ENCODE measurements at places on chromosomes 1 and 21. TPM values are rescaled to one million over a fixed set of nuclear protein-coding genes. Genes with fewer than 3 reads are reported as not detected.

C1orf185 gene
- not detected for total RNA-seq

NEGR1 gene
- total RNA-seq, result 0.13 TPM

KRTAP19-5 gene
- total RNA-seq, result not detected

PAQR6 gene
- 14.6 TPM for total RNA-seq

BLACAT1 gene
- total RNA-seq, result 4.0 TPM

VAMP4 gene
- 4.2 TPM for total RNA-seq

KRTAP7-1 gene
- not detected for total RNA-seq

ERICH3 gene
- total RNA-seq, result not detected

DNA sequence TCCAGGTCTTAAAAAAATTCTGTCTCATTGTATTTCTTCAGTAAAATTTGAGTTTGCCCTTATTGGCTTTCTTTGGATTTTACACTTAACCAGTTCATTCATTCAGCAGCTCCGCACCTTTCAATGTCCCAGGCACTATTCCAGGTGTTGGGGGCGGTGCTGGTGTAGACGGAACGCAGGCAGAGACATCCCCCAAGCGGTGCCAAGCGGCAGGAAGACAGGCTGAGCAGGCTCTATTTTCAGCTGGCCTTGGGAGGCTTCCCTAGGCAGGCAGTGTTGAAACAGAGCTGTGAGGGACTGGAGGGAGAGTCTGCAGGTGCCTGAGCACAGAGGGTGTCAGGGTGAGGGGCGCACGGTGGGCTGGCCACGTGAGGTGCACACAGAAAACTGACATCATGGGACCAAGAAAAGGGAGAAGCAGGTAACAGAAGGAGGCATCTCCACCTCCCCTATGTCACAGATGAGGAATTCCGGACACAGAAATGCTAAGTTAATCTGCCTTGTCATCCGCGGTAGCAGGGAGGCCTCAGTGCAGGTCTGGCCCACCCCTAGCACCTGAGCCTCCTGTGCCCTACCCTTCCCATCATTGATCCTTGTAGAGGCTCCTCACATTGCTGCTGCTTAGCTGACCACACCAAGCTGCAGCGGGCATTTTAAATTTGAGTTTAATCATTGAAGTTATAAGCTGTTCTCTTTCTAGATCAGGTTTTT, 40.8 kb downstream of the SLC37A1 start:
- DNase-seq, result no peak

- DNase-seq, result no peak
Observed at GRCh38 chr1:92832537-92833114, 786 bp downstream of the RPL5 start.

DNA sequence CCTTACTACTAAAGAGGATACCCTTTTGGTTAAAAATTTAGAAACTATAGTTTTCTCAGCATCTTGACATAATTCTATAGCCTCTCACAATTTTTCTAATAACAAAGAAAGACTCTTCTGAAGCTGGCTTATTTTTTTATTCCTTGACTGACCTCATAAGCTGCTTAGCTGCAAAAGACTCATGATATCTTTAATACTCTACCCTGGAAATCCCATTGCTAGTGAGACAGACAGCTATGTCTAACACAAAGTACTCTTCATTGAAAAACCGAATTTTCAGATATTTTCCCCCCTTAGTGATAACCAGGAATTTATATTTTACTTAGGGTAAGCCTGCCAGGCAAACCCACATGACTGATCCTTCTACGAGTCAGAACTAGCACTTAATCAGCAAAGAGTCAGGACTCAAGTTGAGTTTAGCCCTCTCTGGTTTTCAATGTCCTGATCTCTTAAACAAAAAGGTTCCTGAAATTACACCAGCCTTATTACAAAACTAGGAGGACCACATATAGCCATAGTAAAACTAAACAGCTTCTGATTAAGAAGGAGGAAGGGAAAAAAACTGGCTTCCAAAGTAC, 56.9 kb downstream of the ENAH start:
- no peak for DNase-seq

DNA sequence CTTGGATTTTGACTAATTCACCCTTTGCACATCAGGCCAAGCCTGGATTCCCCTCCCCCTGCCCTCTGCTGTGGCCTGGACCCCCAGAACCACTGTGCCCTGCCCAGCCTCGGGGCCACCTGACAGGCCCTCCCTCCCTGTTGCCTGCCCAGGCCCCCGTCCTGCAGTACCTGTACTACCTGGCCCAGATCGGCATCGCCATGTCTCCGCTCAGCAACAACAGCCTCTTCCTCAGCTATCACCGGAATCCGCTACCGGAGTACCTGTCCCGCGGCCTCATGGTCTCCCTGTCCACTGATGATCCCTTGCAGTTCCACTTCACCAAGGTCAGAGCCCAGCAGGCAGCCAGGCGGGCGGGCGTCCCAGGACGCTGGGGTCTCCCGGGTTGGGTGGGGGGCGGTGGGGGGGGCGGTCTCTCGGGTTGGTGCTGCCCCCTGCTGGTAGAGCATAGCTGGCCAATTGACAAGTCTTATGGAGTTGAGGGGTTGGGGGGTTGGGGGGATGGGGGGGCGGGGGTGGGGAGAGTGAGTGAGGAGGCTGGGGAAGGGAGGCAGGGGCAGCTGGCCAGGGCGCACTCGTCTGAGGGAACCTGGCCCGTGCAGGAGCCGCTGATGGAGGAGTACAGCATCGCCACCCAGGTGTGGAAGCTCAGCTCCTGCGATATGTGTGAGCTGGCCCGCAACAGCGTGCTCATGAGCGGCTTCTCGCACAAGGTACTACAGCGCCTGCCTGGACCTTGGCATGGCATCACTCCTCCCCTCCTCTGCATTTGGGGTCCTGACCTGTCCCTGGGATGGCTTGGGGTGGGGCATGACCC, 10.7 kb downstream of the AMPD2 start:
- DNase-seq, result peak; percentile 66

- no peak for DNase-seq
Observed at GRCh38 chr1:151721788-151722510, 627 bp downstream of the RIIAD1 start.

DNA sequence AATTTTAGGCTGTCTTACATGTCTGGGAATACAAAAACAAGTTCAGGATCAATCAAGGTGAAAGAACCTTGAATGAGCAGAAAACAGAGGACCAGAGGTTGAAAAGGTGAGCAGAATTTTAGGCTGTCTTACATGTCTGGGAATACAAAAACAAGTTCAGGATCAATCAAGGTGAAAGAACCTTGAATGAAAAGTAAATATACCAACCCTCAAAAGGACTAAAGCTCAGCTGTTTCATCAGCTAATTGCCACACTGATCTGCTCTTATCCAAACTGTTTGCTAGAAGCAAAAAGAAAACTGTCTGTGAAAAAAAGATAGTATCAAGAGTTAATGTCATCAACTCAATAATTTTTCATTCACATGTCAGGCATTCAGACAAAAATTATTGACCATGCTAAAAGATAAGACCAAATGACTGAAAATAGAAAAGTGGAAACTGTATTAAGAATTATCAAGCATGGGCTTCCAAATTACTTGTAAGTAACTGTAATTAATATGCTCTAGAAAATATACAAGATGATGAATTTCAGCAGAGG, 69.2 kb downstream of the LTN1 start:
- no peak for DNase-seq

DNA sequence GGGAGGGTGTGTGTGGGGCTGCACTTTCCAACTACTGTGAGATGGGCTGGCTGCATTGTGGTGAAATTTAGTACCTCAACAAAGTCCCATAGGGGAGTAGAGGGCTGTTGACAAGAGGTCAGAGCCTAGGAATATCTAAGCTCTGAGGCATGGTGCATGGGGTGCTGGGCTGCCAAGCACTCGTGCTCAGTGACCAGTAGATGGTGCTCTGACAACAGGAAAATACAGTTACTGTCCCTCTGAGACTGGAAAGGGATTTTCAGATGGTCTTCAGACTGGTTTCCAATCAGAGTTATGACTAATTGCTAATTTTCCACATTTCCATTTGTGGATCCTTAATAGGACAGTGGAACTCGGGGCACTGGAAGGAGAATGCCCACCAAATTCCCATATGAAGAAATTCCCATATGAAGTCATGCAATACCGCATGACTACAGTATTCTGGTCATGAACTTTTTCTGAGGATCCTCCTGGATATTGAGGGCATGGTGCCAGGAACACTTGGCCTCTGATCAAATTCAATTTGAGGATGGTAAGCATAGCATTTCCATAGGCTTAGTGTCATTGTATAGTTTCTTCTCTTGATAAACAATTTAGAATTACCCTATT, 4.1 kb upstream of the CACNA1E start:
- DNase-seq, result peak; percentile 54

DNA sequence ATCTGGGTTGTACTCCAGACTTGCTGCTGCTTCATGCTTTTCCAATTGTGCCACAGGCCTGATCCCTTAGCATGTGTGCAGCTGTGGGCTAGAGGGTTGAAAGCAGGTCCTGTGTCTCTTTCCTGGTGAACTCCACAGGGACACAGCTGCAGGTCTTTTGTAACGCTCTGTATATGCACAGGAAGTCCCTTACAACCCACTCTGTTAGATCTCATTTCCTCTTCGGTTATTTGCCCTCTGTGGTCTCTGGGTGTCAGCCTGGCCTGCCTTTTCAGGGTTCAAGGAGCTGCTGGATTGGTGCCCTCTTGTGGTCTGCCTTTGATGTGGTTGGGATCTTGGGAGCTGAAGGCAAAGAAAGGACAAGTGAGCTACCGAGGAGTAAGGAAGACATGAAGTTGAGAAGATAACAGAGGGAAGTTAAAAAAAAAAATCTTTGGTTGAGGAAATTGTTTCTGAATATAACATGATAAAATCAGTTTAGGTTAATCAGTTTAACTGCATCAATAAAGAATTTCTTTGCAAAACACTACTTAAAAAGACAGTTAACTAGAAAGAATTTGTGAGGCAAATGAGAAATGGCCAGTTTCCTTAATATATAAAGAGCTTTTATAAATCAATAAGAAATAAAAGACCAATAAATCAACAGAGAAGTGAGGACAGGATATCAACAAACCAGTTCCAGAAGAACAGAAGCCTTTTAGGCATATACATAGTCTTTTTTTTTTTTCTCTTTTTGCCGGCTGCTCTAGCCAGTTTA, 44.1 kb downstream of the UCK2 start:
- DNase-seq, result peak; percentile 72

GRCh38 chr1:85700422-85700821, 7.8 kb downstream of the ZNHIT6 start:
- DNase-seq, result no peak

DNA sequence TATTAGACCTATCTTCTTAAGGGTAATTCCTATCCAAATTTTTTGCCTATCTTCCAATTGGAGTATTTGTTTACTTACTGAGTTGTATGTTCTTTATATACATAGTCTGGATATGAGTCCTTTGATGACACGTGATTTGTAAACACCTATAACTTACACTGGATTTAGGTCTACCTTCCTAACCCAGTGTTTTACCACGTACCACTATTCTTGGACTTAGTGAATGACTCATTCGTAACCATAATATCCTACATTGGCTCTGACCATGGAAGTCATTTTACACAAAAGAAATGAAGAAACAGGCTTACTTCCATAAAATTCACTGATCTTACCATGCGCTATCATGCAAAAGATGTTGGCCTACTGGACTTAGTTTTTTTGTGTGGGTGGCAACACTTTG, 23.9 kb upstream of the ZZZ3 start:
- no peak for DNase-seq

GRCh38 chr1:150477733-150478132, 9.5 kb upstream of the TARS2 start:
- no peak for DNase-seq

Measured in H9 (cell line).